ENCODE measurements at places on chromosomes 3 and 15.
A peak's percentile ranks its signal among the peaks of the same experiment; 100 is the strongest.

- no peak for DNase-seq
Measured at GRCh38 chr3:123804676-123805075, 79.5 kb downstream of the MYLK start.

- no peak for DNase-seq
Measured at GRCh38 chr3:150871192-150871591, 34.0 kb downstream of the MINDY4B start.

DNA sequence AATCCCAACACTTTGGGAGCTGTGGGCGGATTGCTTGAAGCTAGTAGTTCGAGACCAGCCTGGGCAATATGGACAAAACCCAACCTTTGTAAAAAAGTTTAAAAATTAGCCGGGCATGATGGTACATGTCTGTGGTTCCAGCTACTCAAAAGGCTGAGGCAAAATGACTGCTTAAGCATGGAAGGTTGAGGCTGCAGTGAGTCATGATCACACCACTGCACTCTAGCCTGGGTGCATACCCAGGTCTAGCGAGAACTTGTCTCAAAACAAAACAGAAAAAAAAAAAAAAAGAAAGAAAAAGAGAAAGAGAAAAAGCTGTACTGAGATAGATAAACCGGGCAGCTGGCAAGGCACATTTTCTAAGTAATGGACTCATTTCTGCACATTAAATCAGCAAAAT lies 10.6 kb downstream of the ARPP19 start:
- DNase-seq: no peak

GRCh38 chr3:61192222-61192621 lies 59.0 kb downstream of the FHIT start:
- DNase-seq: peak; percentile 47

GRCh38 chr3:134846911-134847317 lies 51.9 kb downstream of the EPHB1 start:
- no peak for DNase-seq

DNA sequence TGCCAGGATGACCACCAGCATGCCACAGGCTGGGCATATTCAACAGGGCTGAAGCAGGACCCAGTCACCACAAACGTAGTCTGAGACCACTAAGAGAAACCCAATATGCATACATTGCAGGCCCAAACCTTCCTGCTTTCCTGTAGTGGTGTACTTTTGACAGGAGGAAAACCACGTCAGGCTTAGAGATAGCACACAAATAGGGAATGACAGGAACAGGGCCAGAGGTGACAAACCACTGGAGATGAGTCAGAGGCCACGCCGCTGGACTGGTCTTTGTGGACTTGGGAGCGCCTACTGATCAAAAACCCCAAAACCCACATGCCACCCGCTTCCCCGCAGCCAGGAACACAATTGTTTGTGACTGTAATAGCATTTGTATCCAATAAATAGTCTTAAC lies 3.6 kb upstream of the EFCAB12 start:
- no peak for DNase-seq

- DNase-seq: no peak
Measured at GRCh38 chr3:66904831-66905493, 93.1 kb upstream of the KBTBD8 start.

- DNase-seq: peak; percentile 78
Measured at GRCh38 chr3:72690629-72691028, 157.6 kb downstream of the SHQ1 start.

All from NCI-H82 (cell line).